ENCODE measurements at places on chromosomes 16 and 17.

GRCh38 chr17:82400206-82400605 is 17.9 kb upstream of the HEXD start:
- DNase-seq = no peak

DNA sequence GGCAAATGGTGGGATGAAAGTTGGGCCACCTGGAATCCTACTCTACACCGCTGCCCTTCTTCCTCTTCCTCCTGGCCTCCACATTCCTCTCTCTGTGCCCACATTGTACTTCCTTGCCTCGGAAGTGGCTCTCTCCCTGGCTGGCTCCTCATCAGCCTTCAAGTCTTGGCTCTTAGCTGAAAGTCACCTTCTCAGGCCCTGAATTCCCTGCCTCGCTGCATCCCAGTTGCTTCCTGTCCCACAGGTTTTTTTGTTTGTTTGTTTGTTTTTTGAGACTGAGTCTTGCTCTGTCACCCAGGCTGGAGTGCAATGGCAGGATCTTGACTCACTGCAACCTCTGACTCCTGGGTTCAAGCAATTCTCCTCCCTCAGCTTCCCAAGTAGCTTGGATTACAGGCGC is 2.6 kb upstream of the PAM16 start:
- no peak for DNase-seq

GRCh38 chr16:83989300-83989699 is 21.3 kb downstream of the NECAB2 start:
- DNase-seq = no peak

DNA sequence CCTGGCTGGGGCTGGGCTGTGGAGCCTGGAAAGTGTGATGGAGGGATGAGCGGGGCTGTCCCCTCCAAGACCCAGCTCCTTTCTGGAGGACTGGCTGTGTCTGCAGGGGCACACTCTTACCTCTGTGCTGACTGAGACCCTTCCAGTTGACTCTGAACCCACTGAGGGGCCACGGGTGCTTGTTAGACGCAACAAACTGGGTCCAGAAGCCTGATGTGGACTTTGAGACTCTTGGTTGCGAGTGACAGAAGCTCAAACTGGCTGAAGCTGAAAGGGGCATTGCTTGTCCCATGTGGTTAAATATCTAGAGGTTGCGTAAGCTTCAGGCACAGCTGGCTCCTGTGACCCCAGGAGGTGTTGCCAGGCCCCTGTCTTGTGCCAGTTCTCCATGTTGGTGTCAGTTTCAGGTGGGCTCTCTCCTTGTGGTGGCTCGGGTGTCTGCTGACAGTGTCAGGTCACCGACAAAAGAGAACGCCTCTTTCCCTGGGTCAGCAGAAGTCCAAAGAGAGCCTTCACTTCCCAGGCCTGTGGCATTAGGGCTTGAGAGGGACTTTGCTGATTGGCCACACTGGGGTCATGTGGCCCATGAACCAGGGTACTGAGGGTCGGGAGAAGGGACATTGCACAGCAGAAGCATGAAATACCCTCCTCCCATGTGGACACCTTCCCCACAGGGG is 16.7 kb downstream of the ADCY7 start:
- no peak for DNase-seq

DNA sequence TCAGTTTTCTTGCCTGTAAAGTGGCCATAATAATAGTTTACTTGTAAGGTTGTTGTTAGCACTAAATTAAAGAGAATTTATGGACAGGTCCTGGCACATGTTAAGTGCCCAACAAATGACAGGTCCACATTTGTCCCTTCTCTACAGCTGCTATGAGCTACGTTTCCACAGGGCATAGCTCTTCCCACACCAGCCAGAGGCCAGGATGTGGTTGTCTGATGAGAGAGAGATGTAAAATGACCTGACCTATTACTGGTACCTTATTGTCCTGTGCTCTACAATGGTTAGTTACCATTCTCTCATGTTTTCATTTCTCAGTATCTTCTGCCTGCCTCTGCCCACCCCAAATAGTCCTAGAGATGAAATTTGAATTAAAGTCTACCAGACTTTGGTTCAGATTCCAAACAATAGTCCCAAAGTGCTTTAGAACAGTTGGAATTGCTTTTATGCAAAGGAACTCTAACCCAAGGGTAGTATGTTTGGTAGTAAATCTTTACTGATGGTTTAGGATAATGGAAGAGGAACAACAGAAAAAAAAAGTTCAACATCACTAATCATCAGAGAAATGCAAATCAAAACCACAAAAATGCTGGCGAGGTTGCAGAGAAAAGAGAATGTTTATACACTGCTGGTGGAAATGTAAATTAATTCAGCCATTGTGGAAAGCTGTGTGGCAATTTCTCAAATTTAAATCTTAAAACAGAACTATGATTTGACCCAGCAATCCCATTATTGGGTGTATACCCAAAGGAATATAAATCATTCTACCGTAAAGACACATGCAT is 57.1 kb upstream of the ANKFN1 start:
- DNase-seq = no peak

DNA sequence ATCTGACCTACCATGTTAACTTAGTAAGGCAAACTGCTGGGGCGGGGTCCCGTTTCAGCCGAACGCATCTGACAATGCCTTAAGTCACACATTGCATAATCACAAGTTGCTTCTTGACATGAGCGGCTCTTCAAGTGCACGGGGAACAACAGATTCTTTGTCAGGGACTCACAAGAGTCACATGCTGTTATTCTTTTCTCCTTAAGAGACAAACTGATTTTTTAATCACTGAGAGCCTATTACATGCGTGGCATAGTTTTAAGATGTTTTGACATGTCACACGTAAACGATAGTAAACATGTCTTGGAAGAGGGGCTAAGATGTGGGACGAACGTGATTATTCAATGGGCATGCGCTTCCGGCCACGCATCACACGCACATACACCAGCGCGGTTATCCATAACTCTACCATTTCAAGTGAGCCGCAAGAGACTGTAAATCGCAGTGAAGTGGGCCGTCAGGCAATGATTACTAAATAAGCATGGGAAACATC is 63.4 kb downstream of the ADCY9 start:
- DNase-seq = no peak

GRCh38 chr17:58455491-58455890 is 32.7 kb downstream of the HSF5 start:
- DNase-seq = no peak

GRCh38 chr17:18896947-18897346 is 39.0 kb downstream of the PRPSAP2 start:
- no peak for DNase-seq

- no peak for DNase-seq
These were observed 39.8 kb upstream of the TOM1L1 start for GRCh38 chr17:54860617-54861470.

GRCh38 chr17:61168506-61168905 is 231.1 kb upstream of the TBX2 start:
- DNase-seq = peak; percentile 64

- DNase-seq = no peak
These were observed 49.7 kb downstream of the EPN2 start for GRCh38 chr17:19286751-19287341.

DNA sequence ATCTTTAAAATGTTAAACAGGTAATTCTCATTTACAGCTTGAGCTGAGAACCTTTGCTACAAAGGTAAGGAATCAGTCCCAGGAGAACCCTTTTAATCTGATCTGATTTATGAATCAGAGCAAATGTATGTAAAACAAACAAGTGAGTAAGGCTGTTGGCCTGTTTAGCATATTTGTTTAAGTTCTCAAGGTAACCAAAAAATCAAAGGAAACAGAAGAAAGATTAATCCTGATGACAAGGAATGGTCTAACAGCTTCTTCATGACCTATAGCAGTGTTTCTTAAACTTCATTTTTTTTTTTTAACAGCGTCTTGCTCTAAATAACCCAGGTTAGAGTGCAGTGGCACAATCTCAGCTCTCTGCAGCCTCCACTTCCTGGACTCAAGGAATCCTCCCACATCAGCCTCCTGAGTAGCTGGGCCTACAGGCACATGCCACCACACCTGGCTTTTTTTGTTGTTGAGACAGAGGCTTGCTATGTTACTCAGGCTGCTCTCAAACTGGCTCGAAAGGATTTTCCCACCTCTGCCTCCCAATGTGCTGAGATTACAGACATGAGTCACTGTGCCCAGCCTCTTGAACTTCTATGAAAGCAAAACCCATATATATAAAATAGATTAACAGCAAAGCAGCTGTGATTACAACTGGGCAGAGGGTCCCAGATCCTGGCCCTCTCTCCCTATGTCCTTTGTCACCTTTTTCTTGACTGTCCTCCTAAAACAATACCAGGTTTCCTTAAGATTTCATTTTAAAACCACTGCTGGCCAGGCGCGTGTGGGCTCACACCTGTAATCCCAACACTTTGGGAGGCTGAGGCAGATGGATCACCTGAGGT is 5.1 kb upstream of the JPT1 start:
- peak; percentile 77 for DNase-seq

Data from amniotic epithelial cell (primary cell).